D341Med (cell line): ENCODE measurements at places on chromosomes 3 and 15.

DNA sequence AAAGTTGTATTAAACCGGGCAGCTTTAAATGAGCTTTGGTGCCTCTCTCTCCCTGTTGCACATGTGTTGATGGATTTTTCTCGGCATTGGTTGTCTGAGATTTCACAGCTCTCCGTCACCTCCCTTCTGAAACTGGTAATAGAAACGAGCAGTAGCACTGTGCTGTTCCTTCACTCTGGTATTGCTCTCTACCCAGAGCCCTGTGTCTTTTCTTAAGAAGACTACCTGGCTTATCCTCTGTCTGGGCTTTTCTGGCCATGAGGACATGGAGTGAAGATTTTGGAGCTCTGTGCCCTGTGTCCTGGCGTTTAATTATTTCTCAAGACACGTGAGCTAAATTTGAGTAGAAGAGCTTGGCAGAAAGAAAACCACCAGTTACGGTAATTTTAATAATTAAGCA lies 209.6 kb upstream of the EIF1B start:
- DNase-seq, result no peak

GRCh38 chr3:32423956-32424557 lies 32.4 kb downstream of the CMTM7 start:
- no peak for DNase-seq

- no peak for DNase-seq
These were observed 28.2 kb downstream of the UBE3A start for GRCh38 chr15:25410649-25411048.

GRCh38 chr3:15207836-15208504 lies 1.9 kb downstream of the CAPN7 start:
- DNase-seq, result no peak

- no peak for DNase-seq
These were observed 517.1 kb downstream of the ROBO1 start for GRCh38 chr3:79250746-79251145.
